ENCODE measurements at places on chromosomes 3 and 15.

- DNase-seq, result peak; percentile 46
These were observed 1218.9 kb downstream of the ROBO2 start for GRCh38 chr3:78258798-78259197.

- DNase-seq, result no peak
These were observed 249.5 kb downstream of the IL5RA start for GRCh38 chr3:2860626-2861025.

DNA sequence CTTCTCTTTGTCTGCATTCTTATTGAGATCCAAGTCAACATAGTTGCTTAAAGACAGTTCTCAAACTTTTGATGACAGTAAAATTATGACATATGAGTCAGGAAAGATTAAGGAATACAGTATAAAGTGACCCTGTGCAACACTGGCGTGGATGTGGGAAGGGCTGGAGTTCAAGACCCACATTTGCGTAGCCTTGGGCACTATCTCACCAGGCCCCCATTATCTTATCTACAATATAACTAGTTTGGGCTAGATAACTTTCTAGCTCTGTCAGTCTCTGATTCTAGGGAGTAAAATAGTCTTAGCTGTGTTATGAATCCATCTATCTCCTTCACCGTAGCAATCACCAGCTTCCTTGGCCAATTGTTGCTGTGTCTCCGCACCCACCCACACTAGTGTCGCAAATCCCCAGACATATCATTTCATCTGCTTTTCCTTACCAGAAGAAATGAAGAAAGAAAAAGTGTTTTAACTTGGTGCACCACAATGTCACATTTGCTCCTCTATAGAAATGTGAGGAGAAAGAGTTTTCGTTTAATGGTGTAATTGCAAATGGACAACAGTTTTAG is 14.9 kb upstream of the TM4SF4 start:
- no peak for DNase-seq

- no peak for DNase-seq
These were observed 37.3 kb downstream of the MB21D2 start for GRCh38 chr3:192880313-192880712.

DNA sequence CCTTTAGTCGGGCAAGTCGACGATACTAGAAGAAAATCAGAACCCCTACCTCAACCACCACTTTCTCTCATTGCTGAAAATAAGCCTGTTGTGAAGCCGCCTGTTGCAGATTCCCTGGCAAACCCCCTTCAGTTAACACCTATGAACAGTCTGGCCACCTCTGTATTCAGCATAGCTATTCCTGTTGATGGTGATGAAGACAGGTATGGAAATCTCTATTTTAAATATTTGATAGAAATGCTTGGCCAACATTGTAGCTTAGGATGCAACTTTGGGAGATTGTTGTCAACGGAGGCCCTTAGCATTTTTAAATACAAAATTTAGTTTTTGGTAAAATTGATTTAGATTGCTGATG is 3.0 kb downstream of the TSC22D2 start:
- no peak for DNase-seq

DNA sequence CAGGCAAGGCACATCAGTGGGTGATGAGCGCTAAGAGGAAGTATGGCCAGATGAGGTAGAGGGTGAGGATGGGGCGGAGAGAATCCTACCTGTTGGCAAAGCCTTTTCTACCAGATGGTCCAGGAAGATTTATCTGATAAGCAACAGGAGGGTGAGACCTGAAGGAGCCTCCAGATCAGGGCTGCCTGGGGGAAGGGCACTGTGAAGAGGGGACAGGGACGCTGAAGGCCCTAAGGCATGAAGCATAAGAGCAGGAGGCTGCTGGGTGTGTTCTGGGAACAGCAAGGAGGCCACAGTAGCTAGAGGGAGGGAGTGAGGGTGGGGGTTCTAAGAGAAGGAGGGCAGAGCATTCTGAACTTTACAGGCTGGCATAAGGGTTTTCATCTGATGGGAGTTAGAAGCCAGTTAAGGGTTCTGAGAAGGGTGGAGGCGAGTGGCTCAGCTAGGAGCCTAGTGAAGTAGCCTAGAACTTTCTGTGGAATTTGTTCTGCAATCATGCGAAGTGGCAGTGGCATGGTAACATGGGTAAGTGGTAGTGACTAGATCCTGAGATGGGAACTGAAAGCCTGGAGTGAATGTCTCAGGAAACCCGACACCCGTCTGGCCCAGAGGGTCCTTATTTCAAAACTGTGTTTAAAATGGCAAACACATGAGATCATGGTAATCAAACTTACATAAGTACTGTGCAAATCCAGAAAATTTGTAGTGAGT is 29.9 kb downstream of the CGNL1 start:
- DNase-seq, result no peak
